ENCODE measurements at places on chromosomes 13 and 19.

DNA sequence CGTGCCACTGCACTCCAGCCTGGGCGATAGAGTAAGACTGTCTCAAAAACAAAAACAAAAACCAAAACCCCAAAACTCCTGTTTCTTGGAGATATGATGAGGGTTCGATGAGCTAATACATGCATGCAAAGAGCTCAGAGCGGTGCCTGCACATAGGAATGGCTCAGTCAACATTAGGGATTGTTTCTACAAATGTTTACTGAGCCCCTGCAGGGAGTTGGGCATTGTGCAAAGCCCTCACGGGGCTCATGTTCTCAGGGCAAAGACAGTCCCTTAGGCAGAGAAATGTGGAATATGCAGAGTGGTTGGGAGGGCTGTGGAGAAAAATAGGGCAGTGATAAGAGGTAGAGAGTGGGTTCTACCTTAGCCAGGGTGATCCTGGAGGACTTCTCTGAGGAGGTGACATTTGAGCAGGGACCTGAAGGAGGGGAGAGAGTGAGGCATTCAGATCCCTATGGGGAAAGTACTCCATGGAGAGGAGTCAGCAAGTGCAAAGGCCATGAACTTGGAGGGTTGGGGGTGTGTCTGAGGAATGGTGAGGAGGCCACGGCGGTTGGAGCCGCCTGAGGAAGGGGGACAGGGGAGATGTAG is 1.5 kb upstream of the EHD2 start:
- no peak for DNase-seq

GRCh38 chr13:67328895-67329294 is 98.8 kb upstream of the PCDH9 start:
- DNase-seq, result no peak

DNA sequence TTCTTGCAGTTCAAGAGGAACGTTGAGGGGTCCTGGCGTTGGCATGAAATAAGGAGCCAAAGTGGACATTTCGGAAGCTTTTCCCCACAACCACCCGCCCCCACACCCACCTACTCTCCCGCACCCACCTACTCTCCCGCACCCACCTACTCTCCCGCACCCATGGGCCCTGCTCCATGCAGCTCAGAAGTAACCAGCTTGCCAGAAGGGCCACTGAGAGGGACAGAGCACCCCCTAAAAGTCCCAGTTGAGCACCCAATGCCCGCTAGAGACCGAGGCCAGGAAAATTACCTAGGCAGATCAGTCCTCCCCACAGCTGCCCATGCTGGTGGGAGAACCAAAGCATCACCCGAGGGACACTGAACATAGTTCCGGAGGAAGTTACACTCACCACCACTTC is 11.8 kb downstream of the VSTM2B start:
- no peak for DNase-seq

GRCh38 chr13:38180126-38180525 is 169.5 kb upstream of the UFM1 start:
- DNase-seq, result no peak

- DNase-seq, result no peak
These were observed 95.0 kb downstream of the CYSLTR2 start for GRCh38 chr13:48748681-48749080.

DNA sequence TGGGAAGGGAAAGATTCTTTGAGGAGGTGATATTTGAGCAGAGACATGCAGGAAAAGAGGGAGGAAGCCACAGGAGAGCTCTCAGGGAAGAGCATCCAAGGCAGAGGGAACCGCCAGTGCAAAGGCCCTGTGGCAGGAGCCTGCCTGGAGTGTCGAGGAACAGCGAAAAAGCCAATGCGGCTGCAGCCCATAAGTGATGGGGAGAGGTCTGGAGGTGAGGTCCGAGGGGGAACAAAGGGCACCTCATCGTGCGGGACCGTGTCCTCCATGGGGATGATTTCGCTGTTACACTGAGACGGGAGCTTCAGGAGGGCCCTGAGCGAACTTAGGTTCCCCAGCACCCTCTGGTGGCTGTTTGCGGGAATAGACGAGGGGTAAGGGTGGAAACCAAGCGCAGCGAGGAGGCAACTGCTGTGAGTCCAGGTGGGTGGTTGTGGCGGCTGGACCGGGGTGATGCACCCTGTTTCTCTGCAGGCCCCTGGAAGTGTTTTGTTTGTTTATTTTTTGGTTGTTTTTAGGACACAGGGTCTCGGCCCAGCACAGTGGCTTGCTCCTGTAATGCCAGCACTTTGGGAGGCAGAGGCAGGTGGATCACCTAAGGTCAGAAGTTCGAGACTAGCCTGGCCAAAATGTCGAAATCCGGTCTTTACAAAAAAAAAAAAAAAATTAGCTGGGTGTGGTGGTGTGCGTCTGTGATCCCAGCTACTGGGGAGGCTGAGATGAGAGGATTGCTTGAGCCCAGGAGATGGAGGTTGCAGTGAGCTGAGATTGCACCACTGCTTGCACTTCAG is 5.9 kb upstream of the EHD2 start:
- DNase-seq, result peak; percentile 41

All from NCI-H1930 (cell line).